ENCODE measurements at places on chromosomes 13 and 19. TPM values are rescaled to one million over a fixed set of nuclear protein-coding genes. Genes with fewer than 3 reads are reported as not detected.

FPR1 gene
- 1.3 TPM for polyA plus RNA-seq

SLC6A16 gene
- polyA plus RNA-seq: 4.6 TPM

IGFL2 gene
- 0.12 TPM for polyA plus RNA-seq

RNF225 gene
- not detected for polyA plus RNA-seq

GRK1 gene
- 0.11 TPM for polyA plus RNA-seq

TRPM4 gene
- polyA plus RNA-seq: 39.0 TPM

NBEA gene
- 14.9 TPM for polyA plus RNA-seq

LPAR2 gene
- 34.6 TPM for polyA plus RNA-seq

ZNF540 gene
- polyA plus RNA-seq: 8.4 TPM

PCDH8 gene
- polyA plus RNA-seq: not detected

CLEC4M gene
- 2.4 TPM for polyA plus RNA-seq

GARIN5A gene
- polyA plus RNA-seq: 10.0 TPM

SHD gene
- polyA plus RNA-seq: 2.8 TPM

CLIP3 gene
- polyA plus RNA-seq: 51.3 TPM

PARP4 gene
- polyA plus RNA-seq: 51.4 TPM

C19orf53 gene
- polyA plus RNA-seq: 110 TPM

Measured in renal pelvis (tissue), 12 donors.